Fibroblast of skin of right quadriceps (primary cell): ENCODE measurements at places on chromosomes 2 and 18.

DNA sequence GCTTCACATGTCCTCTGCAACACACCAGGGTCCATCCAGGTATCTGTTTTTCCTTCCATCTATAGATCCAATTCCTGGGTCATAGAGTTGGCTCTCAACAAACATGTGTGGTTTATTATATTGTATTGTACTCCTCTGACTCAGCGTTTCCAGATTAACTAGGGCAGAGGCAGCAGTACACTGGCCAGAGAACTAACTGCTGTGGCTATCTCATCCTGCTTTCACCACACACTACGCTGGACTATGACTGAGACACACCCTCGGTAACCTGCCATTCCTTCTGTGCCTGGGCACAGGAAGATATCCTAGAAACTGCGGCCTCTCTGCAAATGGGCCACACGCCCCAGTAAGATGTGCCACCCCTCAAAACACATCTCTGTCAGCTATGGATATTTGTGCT is 159.8 kb upstream of the STK17B start:
- DNase-seq, result peak; percentile 57

- DNase-seq, result no peak
Observed at GRCh38 chr2:1663621-1664020, 80.7 kb downstream of the PXDN start.

- DNase-seq, result peak; percentile 62
Observed at GRCh38 chr18:59929621-59930295, 30.0 kb downstream of the PMAIP1 start.

DNA sequence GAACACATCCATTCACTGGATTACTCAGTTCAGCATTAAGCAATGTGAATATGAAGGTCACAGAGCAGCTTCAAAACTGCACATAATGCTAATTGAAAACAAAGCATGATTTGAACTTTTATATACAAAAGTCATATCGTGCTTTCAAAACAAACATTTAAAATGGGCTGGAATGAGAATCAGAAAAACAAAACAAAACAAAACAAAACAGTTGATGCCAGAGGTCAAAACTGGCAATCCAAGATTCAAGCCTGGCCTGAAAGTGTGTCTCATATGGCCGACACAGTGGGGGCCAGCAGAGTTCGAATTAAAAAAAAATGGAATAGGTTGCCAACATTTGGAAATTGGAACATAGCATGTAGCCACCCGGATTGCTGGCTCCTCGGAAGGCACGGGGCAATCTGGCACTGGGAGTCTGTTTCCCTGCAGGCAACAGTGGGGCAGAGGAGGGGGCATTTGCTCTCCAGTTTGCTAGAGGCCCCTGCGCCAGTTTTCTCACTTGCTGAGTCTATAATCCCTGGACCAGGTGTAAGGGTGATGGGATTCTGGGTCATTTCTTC is 294.4 kb downstream of the ZNF521 start:
- DNase-seq, result no peak

DNA sequence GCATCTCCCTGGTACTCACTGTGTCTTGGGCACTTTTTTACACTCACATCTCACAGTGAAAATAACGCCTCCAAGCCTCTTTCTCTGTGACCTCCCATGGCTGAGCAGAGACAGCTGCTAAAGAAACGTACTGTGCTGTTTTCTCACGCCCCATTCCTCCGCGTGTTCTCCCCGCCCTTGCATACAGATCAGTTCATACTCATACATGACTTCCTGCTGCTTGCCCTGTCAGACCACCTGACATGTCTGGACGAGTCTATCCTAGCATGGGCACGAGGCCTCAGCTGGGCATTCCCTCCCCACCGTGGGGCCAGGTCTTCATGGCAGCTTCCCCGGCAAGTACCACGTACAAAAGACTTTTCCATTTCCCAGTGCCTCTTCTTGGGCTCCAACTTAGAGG is 21.2 kb upstream of the IL1A start:
- no peak for DNase-seq

DNA sequence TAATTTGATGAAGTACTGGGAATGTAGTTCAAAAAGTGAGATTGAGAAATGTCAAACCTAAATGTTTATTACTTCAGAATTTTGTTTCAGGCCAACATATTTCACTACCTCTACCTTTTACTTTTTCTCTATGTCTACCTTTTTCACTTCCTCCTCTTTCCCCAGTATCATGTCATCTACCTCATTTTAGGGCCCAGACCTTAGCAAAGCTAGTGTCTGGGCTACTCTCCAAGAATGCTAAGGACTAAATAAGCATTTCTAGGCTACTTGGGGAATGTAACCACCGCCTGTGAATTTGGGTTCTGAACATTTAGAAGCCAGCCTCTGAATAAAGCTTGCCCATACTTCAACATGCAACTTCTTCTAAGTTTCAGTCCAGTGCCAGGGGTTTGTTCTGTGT is 330.4 kb downstream of the SLC4A3 start:
- no peak for DNase-seq

DNA sequence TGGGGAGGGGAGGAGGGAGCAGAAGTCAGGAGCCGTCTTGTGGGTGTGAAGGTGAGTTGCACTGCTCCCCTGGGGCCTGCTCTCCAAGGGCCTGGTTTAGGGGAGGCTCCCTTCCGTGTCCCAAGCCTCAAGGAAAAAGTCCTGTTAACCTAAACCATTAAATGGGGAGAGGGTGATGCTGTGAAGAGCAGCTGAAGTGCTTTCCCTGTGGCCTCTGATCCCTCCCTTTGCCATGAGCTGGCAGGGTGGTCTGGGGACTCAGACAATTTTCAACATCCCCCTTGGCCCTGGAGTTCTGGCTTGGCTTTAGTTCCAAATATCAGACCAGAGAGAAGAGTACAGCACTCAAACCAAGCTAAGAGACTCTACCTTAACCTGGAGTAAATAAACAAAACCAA is 692 bp upstream of the POMC start:
- no peak for DNase-seq
